ENCODE measurements at places on chromosomes 7 and 10. TPM values are rescaled to one million over a fixed set of nuclear protein-coding genes. Genes with fewer than 3 reads are reported as not detected.

GRCh38 chr10:33655921-33656320 is 321.5 kb upstream of the NRP1 start:
- no peaks in the 10 kb centered on the region for H3K4me1 ChIP-seq
- DNase-seq, result no peak
- no peak overlapping the region for H3K27ac ChIP-seq
- H3K27me3 ChIP-seq, result no peaks in the 10 kb centered on the region

DNA sequence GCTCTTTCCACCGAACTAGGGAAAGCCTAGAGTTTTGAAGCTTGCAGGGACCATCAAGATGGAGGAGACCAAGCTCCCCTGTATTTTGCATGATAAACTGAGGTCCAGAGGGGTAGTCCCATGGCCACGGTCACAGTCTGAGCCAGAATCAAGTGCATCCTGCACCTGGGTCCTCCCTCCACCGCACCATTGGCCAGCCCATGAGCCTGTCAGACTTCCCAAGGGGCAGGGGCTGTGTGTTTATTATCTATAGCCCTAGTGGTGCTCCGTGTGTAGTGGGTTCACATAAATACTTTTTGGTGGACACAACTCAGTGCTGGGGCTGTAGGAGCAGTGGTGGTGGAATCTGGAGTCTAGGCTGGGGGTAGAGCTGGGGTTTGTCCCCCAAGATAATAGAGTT is 3.6 kb downstream of the CALHM3 start:
- H3K27ac ChIP-seq, result no peak overlapping the region
- H3K36me3 ChIP-seq, result no peaks in the 10 kb centered on the region
- no peak for DNase-seq
- no peak overlapping the region for H3K4me3 ChIP-seq
- H3K4me1 ChIP-seq, result no peaks in the 10 kb centered on the region

DNA sequence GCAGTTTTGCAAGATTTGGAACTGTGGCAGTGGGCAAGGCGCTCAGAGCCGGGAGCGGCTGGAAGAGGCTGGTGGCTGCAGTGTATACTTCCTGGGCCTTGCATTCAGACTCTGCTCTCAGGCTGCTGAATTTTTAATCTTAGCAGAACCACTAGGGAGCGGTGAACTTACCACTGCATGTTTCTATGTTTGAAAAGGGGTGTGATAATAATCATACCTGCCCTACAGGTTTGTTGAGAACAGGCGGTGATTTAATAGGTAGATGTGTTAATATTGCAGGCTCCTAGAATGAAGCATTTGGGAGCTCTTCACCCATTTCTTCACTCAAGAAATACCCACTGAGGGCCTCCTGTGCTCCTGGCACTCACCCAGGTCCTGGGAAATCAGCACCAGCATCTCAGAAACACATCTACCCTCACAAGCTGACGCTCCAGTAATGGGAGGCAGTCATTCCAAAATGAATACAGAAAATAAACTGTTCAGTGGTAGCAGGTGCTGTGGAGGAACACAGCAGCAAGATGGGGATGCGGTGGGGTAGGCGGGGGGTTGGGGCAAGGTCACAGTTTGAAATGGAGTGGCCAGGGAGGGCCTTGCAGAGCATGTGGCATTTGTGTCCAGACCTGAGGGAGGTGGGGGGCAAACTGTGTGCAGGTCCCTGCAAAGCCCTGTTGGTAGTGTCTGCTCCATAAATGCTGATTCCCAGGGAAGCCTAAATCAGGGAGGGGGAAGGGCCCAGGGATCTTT is 41.0 kb downstream of the VWA2 start:
- no peaks in the 10 kb centered on the region for H3K4me1 ChIP-seq
- no peak overlapping the region for H3K4me3 ChIP-seq
- no peak for DNase-seq
- H3K27ac ChIP-seq, result no peak overlapping the region

DNA sequence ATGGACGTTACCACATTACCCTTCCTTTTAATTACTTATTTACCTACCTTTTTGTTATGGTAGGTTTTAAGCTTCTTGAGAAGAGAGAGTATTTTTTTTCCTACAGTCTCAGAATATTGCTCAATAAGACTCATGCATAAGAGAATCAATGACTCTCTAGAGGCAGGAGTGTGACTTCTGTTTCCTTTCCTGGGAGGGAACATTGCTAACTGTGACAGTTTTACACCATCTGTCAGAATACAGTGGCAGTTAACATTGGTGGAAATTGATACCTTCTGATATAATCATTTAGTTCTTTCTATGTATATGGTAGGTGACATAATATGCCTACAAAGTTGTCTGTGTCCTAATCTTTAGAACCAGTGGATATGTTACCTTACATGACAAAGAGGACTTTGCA is 348.7 kb upstream of the POT1 start:
- H3K27ac ChIP-seq, result no peak overlapping the region
- no peak for DNase-seq
- H3K27me3 ChIP-seq, result no peaks in the 10 kb centered on the region
- H3K4me1 ChIP-seq, result no peaks in the 10 kb centered on the region

GRCh38 chr7:37352974-37353948 is 95.4 kb downstream of the ELMO1 start:
- H3K4me3 ChIP-seq, result peak overlapping the region; percentile 15
- no peaks in the 10 kb centered on the region for H3K27me3 ChIP-seq
- H3K4me1 ChIP-seq, result peaks cover 13% of the 10 kb centered on the region
- peak overlapping the region; percentile 62 for H3K27ac ChIP-seq
- no peak for DNase-seq

- no peak overlapping the region for H3K4me3 ChIP-seq
- H3K27ac ChIP-seq, result no peak overlapping the region
- H3K36me3 ChIP-seq, result no peaks in the 10 kb centered on the region
- no peak for DNase-seq
- H3K27me3 ChIP-seq, result no peaks in the 10 kb centered on the region
- H3K4me1 ChIP-seq, result no peaks in the 10 kb centered on the region
Measured at GRCh38 chr7:156578978-156579430, 61.6 kb upstream of the RNF32 start.

DNA sequence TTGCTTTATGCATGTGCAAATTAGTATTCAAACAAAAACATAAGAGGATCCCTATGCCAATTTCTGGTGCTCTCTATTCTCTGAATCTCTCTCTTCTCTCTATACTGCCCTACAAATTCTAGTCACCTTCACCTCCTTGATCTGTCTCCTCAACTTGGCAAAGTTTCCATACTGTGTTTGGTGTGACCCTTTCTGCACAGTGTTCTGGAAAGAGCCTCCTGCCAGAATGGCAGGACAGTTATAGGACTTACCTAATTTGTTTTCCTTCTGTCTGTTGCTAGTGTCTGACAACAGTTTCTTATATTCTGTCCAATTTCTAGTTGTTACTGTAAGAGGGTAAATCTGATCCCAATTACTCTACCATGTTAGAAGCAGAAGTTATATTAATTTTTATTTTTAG is 34.3 kb downstream of the MAPK8 start:
- no peak for DNase-seq
- H3K4me1 ChIP-seq, result peaks cover 20% of the 10 kb centered on the region
- H3K36me3 ChIP-seq, result no peaks in the 10 kb centered on the region
- no peak overlapping the region for H3K27ac ChIP-seq
- no peak overlapping the region for H3K4me3 ChIP-seq
- H3K27me3 ChIP-seq, result no peaks in the 10 kb centered on the region

- H3K27ac ChIP-seq, result no peak overlapping the region
- no peaks in the 10 kb centered on the region for H3K27me3 ChIP-seq
- H3K4me1 ChIP-seq, result peaks cover 14% of the 10 kb centered on the region
- no peak for DNase-seq
- H3K36me3 ChIP-seq, result no peaks in the 10 kb centered on the region
Measured at GRCh38 chr10:114649217-114649903, 8.7 kb downstream of the ABLIM1 start.

DNA sequence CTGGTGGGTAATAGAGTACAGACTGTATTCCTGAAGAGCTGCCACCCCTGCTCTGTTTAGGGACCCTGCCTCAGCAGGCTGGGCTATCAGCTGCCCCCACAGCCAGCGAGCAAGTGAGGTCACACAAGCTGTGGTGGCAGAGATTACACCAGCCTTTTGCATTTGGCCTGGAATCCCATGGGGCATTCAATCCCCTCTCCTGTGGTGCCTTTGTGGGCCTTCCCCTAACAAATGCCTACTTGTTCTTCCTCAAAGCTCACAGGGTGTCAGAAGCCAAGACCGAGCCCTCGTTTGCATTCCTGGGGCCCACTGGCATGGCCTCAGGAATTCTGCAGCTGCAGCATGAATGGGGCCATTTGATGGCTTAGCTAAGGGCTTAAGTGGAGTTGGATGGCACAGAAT is 212.7 kb upstream of the PHYHIPL start:
- no peaks in the 10 kb centered on the region for H3K36me3 ChIP-seq
- H3K27me3 ChIP-seq, result no peaks in the 10 kb centered on the region
- no peak overlapping the region for H3K4me3 ChIP-seq
- peaks cover 17% of the 10 kb centered on the region for H3K4me1 ChIP-seq

GRCh38 chr10:133444342-133445267 is 9.1 kb upstream of the SCART1 start:
- H3K27ac ChIP-seq, result no peak overlapping the region
- H3K4me1 ChIP-seq, result no peaks in the 10 kb centered on the region
- DNase-seq, result peak; percentile 51
- H3K27me3 ChIP-seq, result no peaks in the 10 kb centered on the region
- H3K4me3 ChIP-seq, result no peak overlapping the region

DNA sequence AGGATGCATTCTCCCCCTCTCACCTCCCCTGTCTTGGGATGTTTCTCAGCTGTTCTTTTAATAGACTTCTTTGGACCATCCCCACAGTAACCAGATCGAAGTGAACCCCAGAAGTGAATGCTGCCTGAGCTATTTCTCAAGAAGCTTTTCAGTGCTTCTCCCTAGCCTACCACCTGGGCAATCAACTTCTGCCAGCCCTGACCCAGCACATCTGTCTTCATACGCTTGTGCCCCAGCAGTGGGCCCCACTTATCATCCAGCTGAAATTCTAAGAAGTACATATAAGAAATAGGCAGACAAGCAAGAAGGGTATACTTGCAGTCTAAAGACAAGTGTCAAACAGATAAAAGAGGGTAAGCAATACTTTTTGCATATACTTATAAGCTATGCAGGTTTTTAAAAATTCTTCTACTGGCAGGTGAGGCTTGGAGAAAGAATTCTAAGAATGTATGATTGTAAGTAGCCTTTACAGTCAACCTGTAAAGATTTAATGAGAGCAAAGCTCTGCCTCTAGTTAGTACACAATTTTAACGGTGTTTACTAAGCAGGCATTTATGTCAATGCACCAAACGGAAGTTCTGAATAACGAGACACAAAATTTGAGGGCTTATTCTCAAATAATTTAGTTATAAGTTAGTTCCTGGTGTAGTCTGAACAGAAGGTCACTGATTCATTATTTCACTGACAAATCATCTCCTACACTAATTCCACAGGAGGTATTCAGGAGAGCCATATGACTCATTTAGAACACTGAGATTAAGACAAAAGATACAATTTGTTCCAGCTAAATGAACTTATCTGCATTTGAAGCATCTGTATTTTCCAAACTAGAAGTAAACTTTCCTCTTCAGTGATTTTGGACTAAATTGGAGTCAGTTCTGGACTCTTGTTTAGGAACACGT is 83.3 kb downstream of the RNLS start:
- no peak overlapping the region for H3K4me3 ChIP-seq
- no peaks in the 10 kb centered on the region for H3K27me3 ChIP-seq
- DNase-seq, result no peak
- H3K36me3 ChIP-seq, result no peaks in the 10 kb centered on the region

Gene IMMP2L
- total RNA-seq, result 19.4 TPM

Gene PPP1R3A
- not detected for total RNA-seq

Gene GNG11
- 26.8 TPM for total RNA-seq

Gene ADAMTS14
- not detected for total RNA-seq

Gene TAS2R38
- total RNA-seq, result not detected

Gene EBLN1
- total RNA-seq, result not detected

Gene CPA2
- total RNA-seq, result not detected

Gene SLC26A5
- not detected for total RNA-seq
